ENCODE measurements at places on chromosomes 11 and 22.

DNA sequence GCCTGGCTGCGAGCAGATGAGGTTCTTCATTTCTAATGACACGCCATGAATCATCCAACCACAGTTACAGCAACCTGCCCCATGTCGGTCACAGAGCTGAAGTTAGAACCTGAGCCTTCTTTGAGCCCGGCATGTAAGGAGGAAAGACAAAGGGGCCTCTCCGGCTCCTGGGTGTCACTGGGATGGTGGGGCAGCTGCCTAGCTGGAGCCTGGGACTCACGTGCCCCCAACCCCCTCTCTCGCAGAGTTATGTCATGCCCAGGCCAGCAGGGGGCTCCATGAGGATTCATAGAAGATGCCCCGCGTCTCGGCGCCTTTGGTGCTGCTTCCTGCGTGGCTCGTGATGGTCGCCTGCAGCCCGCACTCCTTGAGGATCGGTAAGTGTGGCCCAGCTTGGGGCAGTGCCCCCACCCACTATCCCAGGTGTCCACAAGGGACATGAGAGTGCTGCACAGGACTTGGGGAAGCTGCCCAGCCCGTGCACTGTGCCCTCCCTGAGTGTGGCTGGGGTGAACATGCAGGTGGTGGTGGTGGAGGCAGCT is 148.5 kb downstream of the GRIK4 start:
- no peak for DNase-seq

DNA sequence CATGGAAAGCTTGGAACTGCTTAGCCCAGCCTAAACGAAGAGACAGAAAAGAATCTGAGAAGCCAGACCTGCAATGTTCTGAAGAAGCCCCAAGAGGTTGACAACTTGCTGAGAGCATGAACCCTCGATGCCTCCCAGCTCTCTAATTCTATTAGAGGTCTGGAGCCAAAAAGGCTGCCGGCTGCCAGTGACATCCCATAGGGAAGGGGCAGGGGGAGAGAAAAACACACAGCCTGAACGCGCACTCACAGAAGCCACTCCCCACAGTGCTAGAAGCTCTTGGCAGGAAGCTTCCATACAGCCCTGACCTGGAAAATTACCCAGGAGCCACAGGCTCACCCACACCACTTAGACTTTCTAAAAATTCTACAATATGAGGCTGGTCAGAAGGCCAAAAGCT is 18.3 kb downstream of the POLDIP3 start:
- DNase-seq = no peak

GRCh38 chr11:29679996-29680395 is 336.8 kb downstream of the KCNA4 start:
- DNase-seq = no peak

DNA sequence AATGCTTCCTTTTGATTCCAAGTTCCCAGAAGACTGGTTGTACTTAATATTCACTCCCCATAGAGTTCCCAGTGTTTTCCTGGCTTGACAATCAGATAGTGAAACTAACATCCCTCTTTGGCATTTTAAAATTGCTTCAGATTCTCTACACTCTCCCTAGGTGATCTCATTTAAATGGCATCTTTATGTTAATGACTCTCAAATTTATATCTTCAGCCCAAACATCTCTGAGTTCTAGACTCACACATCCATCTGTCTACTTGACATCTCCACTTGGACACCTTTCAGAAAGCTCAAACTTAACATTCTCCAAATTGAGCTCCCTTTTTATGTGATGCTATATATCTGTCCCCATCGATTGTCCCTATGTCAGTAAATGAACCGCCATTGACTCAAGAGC is 232.0 kb downstream of the NTM start:
- DNase-seq = no peak

DNA sequence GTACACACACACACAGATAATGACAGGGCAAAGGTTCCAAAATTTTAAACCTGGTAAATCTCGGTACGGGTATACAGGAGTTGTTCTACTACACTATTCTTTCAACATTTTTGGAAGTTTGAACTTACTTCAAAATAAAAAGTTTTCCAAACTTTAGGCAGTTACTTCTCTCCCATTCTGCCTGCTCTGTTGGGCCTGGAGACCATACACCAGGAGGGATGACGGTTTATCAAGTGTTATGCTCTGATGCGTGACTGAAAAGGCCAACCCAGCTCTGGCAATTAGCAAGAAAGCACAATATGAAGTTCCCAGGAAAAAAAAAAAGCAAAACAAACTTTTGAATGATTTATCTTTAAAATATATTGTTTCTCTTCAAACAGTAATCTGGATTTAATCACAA is 969 bp downstream of the SERPIND1 start:
- DNase-seq = no peak

- no peak for DNase-seq
These were observed 26.8 kb downstream of the BARX2 start for GRCh38 chr11:129402206-129403171.

GRCh38 chr22:36369922-36370791 is 17.6 kb downstream of the MYH9 start:
- peak; percentile 13 for DNase-seq

GRCh38 chr11:65623852-65624616 is 8.5 kb downstream of the PCNX3 start:
- DNase-seq = no peak

DNA sequence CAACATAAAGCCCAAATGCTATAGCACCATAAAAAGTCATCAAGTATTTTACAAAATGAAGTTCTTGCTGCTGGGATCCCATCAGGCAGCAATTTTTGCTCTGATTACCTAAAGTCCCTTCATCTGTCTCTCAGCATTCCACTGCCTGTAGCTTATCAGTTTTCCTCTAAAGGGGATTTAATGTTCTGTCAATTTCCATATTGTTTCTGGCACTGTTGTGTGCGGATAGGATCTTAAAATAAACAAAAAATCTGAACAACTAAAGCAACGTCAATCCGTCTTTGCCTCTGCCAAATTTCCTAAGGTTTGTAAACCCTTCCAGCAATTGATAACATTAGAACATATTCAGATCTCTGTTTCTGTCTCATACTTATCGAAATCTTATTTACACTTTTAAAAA is 1126.3 kb upstream of the RAG2 start:
- no peak for DNase-seq

DNA sequence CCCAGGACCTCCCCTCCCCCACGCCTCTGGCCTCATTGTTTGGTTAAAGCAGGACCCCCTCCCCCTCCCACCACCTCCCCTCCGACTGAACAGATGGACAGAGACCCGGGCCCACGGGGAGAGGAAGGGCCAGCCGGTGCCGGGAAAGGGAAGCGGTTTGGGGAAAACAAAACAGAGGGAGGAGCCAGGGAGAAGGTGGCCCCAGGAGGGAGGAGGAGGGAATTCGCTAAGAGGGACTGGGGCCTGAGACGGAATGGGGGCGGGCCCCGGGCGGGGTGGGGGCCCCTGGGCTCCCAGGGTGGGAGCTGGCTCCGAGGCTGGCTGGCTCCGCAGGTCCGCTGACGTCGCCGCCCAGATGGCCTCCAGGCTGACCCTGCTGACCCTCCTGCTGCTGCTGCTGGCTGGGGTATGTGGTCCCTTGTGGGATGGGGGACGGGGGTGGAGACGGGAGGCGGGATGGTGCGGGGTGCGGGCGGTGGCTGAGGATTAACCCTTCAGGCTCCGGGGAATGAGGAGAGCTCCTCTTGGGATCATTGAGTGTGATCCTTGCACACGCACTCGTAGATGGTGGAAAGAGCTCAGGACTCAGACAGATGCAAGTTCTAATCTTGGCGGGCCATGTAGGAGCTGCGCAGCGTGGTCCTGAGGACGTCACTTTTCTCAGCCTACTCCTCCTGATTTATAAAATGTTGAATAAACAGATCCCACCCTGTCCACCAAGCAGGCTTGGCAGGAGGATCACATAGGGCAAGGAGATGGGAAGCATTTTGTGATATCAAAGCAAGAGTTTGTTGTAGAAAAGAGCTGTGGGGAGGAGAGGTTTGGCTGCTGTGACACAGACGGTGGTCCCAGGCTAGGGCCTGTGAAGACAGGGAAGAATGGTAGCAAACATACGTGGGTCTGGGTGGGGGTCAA is 688 bp downstream of the SERPING1 start:
- no peak for DNase-seq

DNA sequence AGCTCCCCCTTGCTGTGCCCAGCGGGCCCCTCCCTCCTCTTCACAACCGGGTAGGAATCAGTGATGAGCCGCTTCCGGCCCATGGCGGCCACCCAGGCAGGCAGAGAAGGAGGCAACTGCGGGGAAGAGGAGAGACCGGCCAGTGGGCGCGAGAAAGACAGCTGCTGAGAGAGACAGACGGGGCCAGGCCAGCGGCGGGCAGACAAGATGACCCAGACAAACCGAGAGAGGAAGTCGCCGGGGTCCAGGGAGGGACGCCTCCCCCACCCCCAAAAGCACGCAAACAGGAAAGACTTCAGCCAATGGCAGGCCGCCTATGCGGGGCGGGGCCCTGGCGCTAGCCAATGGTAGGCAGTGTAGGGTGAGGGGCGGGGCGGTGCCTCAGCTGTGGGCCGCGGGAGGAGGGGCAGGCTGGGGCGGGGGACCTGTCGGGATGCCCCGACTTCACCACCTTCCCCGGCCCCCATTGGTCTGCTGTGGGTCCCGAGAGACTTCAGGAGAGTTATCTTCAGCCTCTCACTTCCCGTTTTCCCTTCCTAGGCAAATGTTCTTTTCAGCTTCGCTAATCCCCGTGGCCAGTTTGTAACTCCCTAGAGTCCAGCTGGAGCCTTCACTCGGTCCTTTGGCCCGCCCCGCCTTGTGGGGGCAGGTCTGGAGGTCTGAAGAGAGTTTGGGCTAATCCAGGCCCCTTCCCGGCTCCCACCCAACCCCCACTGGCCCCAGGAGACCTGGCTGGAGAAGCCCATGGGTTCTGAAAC is at the start of gene POLD4:
Gene POLD4 (minus strand): TSS at position 230 of the 758 bp plus-strand sequence. CDS start 147 bp downstream, at position 83.
- peak; percentile 40 for DNase-seq

DNA sequence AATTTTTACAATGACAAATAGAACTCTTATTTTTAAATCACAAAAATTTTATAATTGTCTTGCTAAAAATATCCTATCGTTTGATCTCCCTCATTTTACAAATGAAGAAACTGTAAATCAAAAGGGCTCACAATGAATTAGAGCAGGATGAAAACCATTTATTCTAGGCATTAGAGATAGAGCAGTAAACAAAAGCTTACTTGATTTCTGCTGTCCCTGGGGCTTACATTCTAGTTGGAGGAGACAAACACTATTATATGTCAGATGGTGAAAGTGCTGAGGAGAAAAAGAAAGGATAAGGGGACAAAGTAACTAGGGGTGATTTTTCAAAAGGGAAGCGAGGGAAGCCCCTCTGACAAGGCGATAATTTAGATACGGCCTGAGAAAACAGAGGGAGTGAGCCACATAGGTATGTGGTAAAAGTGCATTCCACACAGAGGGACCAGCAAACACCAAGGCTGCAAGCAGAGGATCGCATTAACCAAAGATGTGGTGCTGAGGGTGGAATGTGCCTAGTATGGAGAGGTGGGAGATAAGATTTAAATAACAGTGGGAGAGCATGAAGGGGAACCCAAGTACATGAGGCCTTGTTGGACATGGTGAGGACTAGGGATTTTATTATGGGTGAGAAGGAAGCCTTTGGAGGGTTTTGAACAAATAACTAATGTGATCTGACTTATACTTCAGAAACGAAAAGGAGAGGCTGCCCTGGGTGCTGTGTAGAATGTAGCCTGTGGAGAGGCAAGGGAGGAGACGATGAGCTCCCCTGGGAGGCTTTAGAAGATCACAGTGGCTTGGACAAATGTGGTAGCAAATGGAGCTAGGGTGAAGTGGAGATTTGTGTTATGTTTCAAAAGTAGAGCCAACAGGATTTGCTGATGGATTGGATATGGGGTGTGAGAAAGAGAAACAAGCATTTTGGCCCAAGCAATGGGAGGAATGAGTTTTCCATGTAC is 62.1 kb downstream of the PDHX start:
- DNase-seq = no peak

DNA sequence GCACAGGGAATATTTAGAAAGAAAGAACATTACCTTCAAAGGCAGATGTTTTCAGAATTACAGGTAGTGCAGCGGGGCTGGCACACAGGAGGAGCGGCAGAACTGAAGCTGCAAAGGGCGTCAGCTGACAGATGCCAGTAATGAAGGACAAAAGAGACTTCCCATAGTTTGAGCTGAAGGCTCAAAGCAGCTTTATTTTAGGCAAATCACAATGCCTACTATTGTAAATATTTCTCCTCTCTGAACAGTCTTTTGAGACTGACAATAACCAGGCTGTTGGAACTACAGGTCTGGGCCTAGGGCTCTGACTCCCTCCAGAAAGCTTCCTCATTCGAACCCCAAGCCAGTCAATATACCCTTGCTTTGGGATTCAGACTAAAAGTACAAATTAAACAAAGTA is 256.9 kb upstream of the NARS2 start:
- no peak for DNase-seq

DNA sequence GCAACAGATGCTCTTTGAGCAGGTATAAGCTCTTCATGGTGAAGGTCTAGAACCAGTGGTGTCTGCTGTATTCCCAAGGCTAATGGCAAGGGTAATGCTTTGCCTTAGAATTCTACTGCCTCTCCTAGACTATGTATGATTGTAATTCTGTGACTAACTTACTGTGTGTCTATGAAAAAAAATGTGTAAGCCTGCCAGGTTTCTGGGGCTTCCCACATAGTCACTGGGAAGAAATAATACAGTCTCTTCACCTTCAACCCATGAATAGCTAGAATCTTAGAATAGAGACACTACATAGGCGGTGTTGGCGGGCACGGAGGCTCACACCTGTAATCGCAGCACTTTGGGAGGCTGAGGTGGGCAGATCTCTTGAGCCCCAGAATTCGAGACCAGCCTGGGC is 84.1 kb downstream of the C11orf91 start:
- DNase-seq = no peak

DNA sequence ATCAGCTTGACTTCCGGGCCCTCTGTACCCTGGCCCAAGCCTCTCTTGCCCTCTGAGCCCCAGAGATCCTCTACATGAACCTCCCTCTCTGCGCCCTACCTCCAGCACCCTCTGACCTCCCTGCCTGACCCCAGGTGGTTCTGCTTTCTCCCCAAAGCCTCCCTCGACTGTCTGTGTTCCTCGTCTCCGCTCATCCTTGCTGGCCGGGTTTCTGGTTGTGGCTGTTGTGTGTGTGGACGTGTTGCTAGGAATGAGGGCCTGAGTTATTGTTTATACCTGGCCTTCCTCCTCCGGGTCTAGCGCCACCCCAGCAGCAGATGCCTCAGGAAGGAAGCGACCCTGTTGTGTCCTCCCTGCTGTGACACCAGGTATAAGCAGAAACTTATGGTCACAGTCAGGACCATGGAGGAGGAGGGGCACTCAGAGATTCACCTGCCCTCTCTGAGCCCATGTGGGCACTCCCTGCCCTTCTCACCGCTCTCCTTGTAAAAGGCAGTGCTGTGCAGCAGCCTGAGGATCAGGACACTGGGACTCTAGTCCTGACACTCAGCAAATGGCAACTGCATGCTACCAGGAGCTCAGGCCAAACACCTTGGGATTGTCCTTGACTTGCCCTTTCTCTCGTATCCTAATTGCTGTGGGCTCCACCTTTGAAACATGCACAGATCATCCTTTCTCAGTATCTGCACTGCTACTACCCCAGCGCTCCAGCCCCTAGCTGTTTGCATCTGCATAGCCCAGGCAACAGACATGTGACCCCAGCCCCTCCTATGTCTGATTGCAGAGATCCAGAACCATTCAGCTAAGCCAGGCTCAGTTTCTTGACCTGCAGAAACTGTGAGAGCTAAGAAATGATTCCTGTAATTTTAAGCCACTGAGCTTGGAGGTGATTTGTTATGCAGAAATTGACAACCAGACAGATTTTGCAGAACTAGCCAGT is 140.1 kb downstream of the ST3GAL4 start:
- DNase-seq = no peak

- peak; percentile 45 for DNase-seq
These were observed 107.6 kb downstream of the LDLRAD3 start for GRCh38 chr11:36051235-36052144.
